Pulmonary artery endothelial cell (primary cell): ENCODE measurements at places on chromosomes 4 and X. TPM values are rescaled to one million over a fixed set of nuclear protein-coding genes. Genes with fewer than 3 reads are reported as not detected.

The NAP1L2 gene
- total RNA-seq, result 0.73 and 2.4 TPM in 2 replicates

The ZNF630 gene
- 0.40 and 2.3 TPM in 2 replicates for total RNA-seq

- DNase-seq, result no peak
Observed at GRCh38 chr4:40241026-40241425, 44.2 kb downstream of the RHOH start.

The NLGN3 gene
- 0.04 and 0.13 TPM in 2 replicates for total RNA-seq

- no peak for DNase-seq
Observed at GRCh38 chr4:8765084-8765483, 106.6 kb downstream of the HMX1 start.
